ENCODE measurements at places on chromosomes 5 and 9.

DNA sequence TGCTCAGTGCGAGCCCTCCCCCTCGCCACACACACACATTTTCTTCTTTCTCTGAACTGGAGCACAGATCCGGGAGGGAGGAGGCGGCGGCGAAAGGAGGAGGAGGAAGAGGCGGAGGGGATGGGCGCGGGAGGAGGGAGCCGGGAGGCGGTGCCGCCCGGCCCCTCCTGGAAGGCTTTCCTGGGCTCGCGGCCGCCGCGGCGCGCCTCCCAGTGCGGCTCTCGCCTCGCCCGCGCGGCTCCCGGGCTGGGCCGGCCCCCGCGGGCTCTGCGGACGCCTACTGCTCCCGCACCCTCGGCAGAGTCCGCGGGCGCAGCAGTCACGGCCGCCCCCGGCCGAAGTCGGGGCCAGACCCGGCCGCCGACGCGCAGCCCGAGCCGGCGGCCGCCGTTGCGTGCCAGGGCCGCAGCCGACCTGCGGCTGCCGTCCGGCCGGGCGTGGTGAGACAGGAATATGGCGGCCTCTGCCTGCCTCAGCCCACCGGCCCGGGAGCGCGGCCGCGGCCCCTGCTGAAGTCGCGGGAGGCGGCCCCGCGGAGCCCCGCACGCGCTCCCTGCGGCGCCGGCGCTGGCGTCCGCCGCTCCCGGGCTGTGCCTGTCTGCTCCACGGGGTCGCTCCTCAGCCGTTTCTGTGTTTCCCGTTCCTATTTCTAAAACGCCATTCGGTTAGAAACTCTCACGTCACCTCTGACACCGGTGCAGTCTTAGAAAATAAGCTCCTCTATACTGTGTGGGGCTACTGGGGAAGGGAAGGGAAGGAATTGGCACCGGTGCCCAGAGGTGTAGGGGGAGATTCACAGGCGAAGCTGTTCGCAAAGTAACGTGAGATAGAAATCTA lies 500 bp upstream of the GNAQ start:
- peak; percentile 91 for DNase-seq

DNA sequence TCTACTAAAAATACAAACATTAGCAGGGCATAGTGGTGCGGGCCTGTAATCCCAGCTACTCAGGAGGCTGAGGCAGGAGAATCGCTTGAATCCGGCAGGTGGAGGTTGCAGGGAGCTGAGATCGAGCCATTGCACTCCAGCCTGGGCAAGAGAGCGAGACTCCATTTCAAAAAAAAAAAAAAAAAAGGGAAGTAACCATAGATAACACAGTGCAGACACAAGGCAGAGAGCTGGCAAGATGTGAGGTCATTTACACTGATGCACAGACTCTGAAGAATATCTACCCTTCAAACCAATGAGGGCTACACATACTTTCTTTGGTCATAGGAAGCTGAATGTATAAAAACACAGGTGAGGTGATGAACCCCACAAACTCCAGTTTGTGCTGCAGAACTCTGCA lies 131.9 kb downstream of the DCP2 start:
- DNase-seq: no peak

DNA sequence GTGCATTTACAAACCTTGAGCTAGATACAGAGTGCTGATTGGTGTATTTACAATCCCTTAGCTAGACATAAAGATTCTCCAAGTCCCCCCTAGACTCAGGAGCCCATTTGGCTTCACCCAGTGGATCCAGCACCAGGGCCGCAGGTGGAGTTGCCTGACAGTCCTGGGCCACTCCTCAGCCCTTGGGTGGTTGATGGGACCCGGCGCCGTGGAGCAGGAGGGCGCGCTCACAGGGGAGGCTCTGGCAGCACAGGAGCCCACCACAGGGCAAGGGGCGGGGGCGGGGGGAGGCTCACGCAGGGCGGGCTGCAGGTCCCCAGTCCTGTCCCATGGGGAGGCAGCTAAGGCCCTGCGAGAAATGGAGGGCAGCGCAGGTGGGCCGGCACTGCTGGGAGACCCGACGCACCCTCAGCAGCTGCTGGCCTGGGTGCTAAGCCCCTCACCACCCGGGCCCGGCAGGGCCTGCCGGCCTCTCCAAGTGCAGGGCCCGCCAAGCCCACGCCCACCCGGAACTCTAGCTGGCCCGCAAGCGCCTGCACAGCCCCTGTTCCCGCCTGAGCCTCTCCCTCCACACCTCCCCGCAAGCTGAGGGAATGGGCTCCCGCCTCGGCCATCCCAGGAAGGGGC lies 613.5 kb downstream of the TLE4 start:
- DNase-seq: no peak

GRCh38 chr9:112015736-112016135 lies 119.1 kb downstream of the UGCG start:
- no peak for DNase-seq

DNA sequence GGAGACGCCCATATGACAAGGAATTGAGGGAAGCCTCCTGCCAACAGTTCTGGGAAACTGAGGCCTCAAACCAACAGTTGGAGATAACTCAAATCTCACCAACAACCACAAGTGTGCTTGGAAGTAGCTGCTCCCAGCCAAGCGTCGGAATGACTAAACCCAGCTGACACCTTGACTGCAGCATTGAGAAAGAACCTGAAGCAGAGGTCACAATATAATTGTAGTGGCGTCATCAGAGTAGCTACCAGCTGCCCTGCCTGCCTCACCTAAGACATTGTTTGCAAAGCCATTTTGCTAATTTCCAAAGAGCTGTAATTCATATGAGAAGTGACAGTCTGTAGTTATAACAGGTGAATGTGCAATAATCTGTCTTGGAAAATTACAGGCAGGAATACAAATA lies 40.8 kb upstream of the ANKRD31 start:
- DNase-seq: peak; percentile 82

GRCh38 chr9:37398464-37399025 lies 24.0 kb upstream of the GRHPR start:
- no peak for DNase-seq

- peak; percentile 66 for DNase-seq
Observed at GRCh38 chr5:60287174-60287771, 393.7 kb upstream of the PDE4D start.

GRCh38 chr9:87503927-87504326 lies 6.3 kb downstream of the DAPK1 start:
- DNase-seq: no peak

DNA sequence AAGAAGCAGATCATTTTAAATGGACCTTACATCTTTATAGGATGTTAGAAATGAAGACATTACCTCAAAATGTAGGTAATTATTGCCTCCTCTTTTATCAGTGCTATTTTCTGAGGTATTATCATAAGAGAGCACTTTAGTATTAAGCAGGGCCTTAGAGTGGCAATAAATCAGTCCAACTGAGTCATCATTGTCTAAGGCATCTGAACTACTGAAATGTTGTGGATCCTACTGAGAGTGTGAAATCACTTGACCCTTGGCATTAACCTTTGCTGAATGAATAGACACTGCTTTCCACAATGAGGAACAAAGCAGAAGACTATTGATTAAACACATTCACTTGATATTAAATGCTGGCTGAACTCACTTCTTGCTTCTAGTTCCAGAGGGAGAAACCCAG lies 224.6 kb upstream of the ARRDC3 start:
- DNase-seq: no peak
